ENCODE measurements at places on chromosomes 5 and 9.

DNA sequence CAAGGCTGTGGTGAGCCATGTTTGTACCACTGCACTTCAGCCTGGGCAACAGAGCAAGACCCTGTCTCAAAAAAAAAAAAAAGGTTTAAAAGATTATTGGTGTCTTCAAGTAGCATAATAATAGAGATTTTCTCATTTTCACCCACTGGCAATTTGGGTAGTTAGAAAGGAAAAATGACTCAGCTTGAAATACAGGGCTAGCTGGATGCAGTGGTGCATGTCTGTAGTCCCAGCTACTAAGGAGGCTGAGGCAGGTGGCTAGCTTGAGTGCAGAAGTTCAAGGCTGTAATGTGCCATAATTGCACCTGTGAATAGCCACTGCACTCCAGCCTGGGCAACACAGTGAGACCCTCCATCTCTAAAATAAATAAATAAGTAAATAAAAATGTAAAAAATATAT lies 111.1 kb downstream of the ARRDC3 start:
- no peak for DNase-seq

- DNase-seq: no peak
Observed at GRCh38 chr5:138287246-138287645, 12.8 kb upstream of the GFRA3 start.

GRCh38 chr9:17116400-17116837 lies 18.4 kb upstream of the CNTLN start:
- no peak for DNase-seq

DNA sequence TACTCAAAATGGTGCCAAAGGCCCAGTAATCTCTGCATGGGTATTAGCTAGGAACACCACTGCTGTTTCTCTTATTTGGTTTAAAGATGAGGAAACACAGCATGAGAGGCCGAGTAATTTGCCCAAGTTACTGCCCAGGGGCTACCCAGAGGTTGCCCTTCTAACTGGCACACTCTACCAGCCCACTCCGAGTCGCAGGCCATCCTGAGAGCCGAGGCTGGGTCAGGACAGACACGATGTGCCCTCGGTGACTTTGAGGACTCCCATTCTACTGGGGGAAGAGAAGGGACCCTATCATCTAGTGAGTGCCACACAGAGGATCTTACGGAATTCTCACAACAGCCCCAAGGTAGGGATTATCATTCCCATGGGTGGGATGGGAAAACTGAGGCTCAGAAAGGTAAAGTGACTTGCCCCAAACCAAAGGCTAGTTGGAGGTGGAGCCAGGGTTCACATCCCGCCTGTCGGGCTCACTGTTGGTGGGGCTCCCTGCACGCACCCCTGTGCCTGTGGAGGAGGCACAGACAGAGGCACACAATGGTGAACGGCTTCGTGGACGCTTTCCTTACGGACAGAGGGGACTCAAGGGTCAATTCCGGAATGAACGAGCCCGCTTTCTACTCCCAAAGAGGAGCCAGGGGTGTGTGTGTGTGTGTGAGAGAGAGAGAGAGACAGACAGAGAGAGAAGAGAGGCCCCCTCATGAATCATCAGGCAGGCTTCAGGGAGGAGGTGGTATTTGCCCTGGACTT lies 225.0 kb downstream of the MELK start:
- DNase-seq: no peak

- no peak for DNase-seq
Observed at GRCh38 chr5:99928490-99928889, 606.7 kb upstream of the FAM174A start.

DNA sequence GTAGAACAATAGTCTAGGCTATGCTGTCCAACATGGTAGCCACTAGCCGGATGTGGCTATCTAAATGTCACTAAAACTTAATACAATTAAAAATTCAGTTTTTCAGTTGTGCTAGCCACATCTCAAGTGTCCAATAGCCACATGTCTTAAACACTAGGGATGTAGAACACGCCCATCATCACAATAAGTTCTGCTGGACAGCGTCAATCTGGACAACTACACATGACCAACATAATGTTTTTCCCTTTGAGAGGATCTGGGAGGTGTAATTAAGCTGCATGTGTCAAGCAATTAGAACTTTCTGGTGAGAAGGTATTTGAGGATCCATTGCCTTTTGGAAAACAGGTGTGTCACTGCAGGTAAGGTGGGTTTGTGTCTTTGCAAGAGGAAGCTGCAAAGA lies 424.6 kb upstream of the WWC1 start:
- DNase-seq: no peak

GRCh38 chr5:45484781-45485180 lies 211.4 kb downstream of the HCN1 start:
- DNase-seq: no peak

DNA sequence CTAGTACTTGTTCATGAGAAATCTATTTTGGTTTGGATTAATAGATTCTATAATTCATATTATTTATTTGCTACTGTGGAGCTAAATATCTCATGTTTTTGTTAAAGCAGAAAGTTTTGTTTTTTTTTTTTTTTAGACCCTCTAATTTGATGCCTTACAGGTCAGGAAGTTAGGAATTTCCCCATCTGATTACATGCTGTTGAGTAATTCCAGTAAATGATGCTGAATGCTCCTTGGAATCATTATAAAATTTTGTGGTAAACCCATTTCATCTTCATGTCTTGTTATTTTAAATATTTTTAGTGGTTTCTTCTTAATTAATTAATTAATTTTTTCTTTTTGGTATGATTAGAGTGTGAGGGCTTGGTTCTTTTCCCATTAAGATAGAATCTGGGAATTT lies 35.6 kb downstream of the NNT start:
- DNase-seq: no peak

DNA sequence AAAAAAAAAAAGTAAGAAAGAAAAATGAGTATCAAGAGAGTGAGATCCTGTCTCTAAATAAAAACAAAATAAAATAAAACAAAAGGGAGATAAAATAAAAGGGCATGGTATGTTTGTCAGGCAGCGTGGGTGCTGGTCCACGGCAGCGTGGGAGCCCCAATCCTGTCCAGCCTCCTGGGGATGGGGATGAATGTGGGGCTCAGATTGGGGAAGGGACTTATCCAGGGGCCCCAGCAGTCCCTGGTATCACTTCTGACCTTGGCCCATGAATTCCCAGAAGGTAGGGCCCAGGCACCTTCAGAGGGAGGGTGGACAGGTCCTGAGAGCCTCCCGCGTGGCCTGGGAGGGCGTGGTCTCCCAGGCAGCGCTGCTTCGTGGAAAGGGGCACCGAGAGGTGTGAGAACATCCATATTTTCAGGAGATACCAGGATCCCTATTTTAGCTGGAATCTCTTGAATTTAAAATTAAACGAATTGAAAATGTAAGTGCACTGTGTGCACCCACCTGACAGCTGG lies 71.2 kb downstream of the ZNF354C start:
- DNase-seq: no peak

- no peak for DNase-seq
Observed at GRCh38 chr5:7846327-7846726, 4.6 kb downstream of the CFAP90 start.

DNA sequence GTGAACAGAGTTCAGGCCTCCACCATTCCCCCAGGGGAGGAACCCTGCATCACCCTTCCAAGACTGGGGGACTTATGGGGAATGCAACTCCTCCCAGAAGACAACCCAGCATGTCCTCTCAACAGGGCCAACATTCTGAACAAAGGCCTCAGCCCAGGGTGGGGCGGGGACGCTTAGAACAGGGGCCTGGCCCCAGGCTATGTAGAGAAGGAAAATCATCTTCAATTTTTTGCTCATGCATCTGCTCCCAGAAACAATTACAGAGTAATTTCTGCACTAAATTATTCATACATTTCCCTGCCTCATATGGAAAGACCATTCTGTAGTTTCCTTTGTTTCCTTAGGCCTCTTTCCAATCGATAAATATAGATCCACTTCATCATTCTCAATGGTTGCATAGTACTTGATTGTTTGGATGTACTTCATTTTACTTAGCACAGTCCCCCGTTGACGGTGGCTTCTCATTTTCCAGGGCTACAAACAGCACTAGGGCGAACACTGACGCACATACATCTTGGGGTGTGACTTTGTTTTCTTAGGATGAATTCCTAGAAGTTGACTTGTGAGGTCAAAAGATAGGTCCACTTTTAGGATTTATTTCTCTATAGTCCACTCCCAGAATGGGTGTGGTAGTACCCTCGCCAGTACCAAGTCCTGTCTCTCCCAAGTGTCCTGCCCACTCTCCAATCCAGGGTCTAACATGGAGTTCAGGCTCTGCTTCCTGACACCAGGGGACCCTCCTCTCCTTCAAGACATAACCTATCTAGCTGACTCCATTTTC lies 27.2 kb upstream of the SMU1 start:
- DNase-seq: no peak

- DNase-seq: no peak
Observed at GRCh38 chr9:106869458-106869857, 6.5 kb downstream of the ZNF462 start.

GRCh38 chr9:131477816-131478419 lies 24.8 kb upstream of the POMT1 start:
- DNase-seq: no peak

- DNase-seq: no peak
Observed at GRCh38 chr5:102855681-102856388, 100.7 kb downstream of the PAM start.

GRCh38 chr9:3906437-3907213 lies 380.8 kb upstream of the RFX3 start:
- DNase-seq: no peak

DNA sequence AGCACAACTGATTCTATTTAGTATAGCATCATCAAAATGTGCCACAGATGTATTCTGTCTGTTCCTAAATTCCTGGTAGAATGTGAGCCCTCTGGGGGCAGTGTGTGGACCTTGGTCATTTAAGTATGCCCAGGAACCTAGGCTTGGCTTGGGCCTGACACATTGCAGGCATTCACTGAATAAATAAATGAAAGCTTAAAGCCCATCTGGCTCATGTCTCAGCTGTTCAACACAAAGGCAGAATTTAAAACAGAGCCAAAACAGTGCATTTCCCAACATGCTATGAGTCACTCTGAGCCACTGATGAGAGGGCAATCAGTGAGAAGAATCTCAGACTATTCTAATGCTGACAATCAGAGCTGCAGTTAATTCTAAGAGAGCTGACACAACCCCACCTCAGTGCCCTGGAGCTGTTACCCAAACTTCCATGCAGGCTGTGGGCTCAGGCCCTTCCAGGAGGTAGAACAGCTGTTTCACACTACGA lies 8.1 kb downstream of the FAM193B start:
- no peak for DNase-seq

DNA sequence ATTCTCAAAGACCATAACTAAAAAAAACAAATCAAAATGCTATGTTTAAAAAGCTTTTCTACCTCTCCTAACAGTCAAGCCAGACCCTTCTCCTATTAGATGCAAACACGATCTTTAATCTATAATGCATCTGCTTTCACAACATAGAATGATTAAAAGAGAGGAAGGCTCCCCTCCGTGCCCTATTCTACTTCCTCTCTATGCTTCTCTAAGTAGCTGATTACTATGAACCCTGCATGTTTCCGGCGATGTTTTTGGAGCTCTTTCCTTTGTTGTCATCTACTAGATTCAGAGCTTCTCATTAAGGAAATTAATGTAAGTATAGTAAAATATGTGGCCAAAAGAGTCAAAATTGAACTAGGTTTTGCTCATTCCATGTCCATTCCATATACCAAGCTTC lies 29.2 kb upstream of the CEP120 start:
- DNase-seq: no peak

- DNase-seq: no peak
Observed at GRCh38 chr5:93592883-93593282, 9.9 kb downstream of the NR2F1 start.
